Fibroblast of the aortic adventitia (primary cell): ENCODE measurements at places on chromosomes 13 and 19.
A peak's percentile ranks its signal among the peaks of the same experiment; 100 is the strongest.

GRCh38 chr13:43785261-43785649 lies 1.5 kb downstream of the ENOX1 start:
- DNase-seq: peak; percentile 29

GRCh38 chr13:75454497-75454896 lies 27.5 kb downstream of the TBC1D4 start:
- DNase-seq: no peak

DNA sequence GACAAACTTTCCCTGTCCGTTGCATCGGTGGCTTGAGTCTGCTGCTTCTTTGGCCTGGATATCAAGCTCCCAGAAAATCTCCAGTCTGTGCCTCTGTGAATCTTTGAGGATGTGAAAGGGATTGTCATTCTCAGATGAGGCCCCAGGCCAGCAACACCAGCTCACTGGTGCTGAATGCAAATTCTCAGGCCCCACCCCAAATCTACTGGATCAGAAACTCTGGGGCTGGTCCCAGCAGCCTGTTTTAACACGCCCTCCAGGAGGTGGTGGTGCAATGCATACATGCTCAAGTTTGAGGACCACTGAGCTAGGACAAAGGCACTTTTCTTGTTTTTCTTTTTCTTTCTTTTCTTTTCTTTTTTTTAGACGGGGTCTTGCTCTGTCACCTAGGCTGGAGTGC lies 23.6 kb downstream of the TNFSF11 start:
- DNase-seq: no peak

- DNase-seq: peak; percentile 52
These were observed 24.2 kb upstream of the GRWD1 start for GRCh38 chr19:48421548-48421947.

GRCh38 chr13:83229574-83230305 lies 652.5 kb downstream of the SLITRK1 start:
- DNase-seq: peak; percentile 71

GRCh38 chr13:106505295-106505694 lies 30.2 kb downstream of the EFNB2 start:
- no peak for DNase-seq

GRCh38 chr19:18467978-18468377 lies 30.0 kb upstream of the ISYNA1 start:
- no peak for DNase-seq

DNA sequence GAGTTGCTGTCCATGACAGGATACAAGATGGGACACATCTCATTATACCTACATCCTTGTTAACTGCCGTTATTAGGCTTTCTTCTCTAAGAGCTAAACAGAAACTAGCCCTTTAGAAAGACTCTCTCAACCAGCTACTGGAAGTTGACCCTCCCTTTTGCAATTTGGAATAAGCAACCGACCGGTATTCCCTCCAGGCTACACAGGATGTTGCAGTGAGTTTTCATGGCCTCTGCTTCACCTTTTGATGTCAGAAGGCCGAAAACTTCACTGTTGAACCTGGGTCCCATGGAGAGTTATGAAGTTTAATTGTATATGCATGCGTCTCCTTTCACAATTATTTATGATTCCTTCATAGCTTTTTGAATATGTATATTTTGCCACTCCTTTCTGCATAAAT lies 1042.5 kb upstream of the SPRY2 start:
- no peak for DNase-seq

DNA sequence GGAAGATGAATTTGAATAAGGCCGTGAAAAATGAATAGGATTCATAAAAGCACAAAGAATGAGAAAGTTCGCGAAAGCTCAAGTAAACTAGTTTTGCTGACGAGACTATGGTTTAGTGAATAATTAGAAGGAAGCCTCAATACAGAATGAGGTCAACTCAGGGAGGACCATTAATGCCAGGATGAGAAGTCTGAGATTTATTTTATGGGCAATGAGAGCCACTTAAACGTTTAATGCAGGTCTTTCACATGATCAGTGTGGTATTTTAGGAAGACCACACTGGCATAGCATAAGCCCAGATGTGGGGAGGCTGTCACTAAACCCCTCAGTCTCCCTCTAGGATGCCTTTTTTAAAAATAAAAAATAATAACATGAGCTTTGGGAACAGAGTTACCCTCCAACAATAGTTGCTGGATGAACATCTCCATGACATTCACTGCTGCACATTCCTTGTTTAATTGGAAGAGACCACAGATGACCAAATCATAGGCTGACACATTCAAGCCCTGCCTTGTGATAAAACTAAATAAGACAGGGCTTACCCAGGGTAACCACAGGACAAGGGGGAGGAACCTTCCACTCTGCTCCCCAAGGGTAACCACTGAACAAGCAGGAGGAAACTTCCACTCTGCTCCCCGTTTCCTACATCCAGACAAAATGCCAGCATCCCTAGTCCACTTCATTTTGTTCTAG lies 43.6 kb upstream of the LSM14A start:
- DNase-seq: no peak

- DNase-seq: no peak
These were observed 274.2 kb downstream of the MYO16 start for GRCh38 chr13:108903613-108904012.

DNA sequence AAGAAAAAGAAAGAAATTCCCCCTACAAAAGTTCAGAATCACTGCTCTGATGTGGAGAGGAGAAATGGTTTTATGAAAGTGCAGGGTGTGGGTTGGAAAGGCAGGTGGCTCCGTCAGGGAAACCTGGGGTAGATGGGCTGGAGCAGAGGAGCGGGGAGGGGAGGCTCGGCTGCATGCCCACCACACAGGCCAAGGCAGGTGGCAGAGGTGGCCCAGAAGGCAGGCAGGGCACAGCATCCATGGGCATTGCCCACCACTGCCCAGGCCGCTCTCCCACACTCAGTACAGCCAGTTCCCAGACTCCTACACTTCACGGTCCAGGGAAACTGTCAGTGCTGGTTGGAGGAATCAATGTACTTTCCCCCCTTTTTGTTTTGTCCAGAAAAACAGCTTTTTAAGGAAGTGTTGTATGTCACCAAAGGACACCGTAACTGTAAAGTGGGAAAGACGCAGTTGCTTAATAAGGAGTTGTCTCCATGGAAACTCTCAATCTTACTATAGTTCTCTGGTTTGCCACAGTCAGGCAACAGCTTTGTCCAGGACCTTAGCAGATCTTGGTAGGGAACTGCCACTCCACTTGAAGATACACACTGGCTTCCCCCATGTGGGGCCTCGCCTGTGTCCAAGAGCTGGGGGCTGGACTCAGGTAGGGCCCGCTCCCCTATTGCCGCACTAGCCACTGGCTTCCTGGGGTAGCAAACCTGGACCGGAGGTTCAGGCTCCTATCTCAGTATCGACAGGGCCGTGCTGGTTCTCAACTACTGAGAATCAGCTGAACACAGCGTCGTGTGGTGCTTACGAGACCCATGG lies 82.9 kb downstream of the RAB20 start:
- no peak for DNase-seq

GRCh38 chr13:113595131-113595530 lies 10.6 kb downstream of the TFDP1 start:
- no peak for DNase-seq

DNA sequence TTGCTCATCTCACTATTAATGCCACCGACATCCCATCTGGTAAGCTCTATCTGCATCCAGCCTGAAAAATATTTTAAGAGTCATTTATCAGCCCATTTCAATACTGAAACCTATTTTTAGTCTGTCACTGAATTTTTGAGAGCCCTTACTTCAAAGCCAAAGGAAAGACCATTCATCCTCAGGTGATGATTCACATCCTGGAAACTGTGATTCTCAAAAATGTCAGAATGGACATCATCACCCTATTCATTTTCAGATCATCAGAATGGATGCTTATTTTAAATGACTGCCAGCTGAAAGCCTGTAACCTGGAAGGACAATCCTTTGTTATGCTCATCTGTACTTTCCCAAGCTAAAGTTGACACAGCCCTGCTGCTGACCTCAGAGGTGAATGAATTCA lies 27.0 kb downstream of the TNFSF11 start:
- DNase-seq: peak; percentile 12

DNA sequence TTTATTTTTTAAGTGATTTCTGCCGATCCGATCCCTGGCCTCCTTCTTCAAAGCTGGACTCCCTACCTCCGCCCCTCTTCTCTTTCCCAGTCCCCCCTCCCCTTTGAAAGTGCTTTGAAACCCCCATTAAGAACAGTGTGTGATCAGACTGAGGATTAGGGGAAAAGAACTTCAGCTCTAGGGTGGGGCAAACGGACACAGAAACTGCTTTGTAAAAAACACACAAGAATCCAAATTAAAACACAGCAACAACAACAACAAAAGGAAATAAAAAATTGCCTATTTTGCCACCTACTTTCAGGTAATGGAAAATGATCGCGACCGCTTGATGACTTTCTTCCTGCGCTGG lies 1.4 kb downstream of the SPRY2 start:
- no peak for DNase-seq

DNA sequence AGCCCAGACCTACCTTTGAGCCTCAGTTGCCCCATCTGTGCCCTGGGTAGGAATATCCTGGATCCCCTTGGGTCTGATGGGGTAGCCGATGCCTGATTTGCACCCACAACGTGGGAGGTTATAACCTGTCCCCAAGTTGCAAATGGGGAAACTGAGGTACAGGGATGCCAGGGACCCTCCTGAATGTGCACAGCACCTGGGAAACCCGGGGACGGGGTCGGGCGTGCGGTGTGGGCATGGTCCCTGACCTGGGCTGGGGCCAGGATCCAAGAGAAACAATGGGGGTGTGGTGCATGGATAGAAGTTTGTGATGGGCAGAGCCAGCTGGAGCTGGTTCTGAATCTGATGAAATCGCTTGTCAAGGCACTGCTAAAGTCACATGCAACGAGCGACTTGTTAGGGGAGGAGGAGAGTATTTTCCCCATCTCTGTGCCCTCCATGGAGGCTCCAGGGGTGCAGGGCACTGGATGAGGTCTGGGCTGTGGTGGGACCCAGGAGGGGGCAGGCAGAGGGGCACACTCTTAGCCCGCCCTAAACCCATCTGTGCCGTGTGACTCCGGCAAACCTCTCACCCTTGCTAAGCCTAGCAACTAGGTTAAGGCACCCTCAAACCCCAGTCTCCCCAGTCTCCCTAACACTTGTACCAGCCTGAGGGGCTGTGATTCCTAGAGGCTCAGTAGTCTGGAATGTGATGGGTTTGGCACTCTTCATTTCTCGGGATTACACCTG lies 749 bp downstream of the GDF15 start:
- DNase-seq: peak; percentile 93

DNA sequence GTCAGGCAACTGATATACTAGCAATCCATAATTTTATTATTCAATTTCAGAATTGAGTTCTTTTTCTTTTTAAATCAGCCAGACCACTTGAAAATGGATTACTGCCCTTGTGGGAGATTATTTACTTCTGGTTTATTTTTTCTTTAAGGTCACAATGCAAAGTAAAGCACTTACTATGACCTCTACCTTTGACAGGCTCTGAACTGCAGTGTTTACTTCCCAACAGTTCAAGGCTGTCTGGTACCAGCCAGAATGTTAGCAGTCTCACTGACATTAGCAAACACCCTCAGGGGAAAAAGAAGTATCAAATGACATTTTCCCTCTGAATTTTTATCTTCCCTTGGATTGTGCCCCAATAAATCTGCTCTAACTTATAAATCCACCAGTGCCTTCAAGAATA lies 57.5 kb downstream of the RAP2A start:
- no peak for DNase-seq

DNA sequence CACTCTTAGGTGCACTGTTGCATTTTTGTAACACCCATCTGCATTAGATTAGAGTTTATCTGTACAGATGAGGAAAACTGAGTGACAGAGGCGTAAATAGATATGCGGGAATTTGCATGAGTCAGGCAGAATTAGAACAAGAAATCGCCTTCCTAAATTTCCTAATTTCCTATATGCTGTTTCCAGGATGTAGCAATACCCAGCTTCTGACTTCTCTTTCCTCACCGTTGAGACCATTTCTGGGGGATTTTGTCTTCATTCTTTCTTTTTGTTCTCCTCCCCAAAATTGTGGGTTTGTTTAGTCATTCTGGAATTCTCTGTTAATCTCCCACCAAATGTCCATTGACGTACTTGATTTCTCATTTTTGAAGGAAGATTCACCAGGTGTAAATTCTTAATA lies 10.6 kb upstream of the ZNF792 start:
- DNase-seq: peak; percentile 52

DNA sequence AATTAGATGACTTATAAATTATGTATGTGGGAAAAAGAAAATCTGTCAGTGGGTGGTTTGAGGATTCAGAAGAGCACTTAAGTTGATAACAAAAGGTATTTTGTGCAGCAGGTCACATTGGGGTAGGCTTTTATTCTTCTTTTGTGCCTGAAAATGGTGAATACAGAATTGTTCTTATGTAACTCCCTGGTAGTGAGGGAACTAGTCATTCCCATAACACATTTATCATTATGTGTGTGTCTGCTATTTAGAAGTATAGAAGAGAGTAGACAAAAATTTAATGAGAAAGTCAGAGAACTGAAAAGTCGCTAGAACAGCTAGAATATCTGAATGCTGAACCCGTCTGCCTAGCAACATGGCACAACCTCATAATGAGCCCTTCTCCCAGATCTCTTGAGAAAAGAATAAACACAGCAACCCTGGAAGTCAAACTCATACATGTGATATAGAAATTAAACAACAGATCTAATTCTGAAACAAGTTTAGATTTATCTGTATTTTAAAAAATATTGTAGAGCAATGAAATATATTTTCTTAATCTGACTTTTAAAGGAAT lies 111.8 kb upstream of the EDNRB start:
- DNase-seq: no peak

- DNase-seq: no peak
These were observed 215.1 kb upstream of the SPRY2 start for GRCh38 chr13:80555796-80556678.

- no peak for DNase-seq
These were observed 13.5 kb upstream of the FKRP start for GRCh38 chr19:46732172-46732938.

DNA sequence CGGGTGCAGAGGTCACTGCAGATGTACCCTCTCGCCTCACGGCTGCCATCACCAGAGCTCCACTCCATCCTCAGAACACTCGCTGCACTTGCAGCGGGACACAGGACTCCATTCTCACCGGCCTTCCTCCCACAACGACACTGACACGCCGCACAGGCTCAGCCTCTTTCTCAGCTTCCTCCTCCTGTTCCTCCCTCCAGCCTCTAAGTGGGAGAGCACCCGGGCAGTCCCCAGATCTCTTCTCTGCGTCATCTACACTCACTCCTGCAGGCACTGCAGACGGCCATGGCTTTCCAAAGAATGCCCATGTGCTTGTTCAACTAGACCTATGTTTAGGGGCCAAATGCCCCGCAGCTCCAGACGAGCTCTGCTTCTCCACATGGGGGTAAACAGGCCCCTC lies 14.3 kb upstream of the FKRP start:
- no peak for DNase-seq

DNA sequence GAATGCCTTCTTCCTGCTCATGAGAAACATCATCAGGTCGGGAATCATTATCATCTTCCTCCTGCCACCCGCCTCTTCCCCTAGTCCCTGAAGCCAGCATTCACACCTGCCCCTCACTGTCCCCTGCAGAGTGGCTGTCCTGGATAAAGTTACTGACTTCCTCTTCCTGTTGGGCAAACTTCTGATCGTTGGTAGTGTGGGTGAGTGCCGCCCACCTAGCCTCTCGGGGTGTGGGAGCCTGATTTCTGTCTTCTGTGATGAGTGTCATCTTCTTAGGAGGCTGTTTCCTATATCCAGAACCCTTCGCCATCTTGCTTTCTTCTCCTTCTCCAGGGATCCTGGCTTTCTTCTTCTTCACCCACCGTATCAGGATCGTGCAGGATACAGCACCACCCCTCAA lies 12.5 kb downstream of the SLC44A2 start:
- DNase-seq: no peak

GRCh38 chr13:95209109-95209508 lies 92.1 kb downstream of the ABCC4 start:
- DNase-seq: no peak
